ENCODE measurements at places on chromosomes 11 and 22.

- no peak for DNase-seq
These were observed 59.1 kb upstream of the ANO5 start for GRCh38 chr11:22133776-22134175.

DNA sequence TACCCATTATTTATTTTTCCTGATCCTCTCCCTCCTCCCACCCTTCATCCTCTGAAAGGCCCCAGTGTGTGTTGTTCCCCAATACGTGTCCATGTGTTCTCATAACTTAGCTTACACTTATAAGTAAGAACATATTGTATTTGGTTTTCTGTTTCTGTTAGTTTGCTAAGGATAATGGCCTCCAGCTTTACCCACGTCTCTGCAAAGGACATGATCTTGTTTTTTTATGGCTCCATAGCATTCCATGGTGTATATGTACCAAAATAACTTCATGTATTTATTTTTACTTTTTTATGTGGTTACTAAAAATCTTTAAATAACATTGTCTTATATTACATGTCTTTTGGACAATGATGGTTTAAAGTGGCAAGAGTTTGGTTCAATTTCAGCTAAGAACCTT, 15.2 kb downstream of the PDGFD start:
- no peak for DNase-seq

DNA sequence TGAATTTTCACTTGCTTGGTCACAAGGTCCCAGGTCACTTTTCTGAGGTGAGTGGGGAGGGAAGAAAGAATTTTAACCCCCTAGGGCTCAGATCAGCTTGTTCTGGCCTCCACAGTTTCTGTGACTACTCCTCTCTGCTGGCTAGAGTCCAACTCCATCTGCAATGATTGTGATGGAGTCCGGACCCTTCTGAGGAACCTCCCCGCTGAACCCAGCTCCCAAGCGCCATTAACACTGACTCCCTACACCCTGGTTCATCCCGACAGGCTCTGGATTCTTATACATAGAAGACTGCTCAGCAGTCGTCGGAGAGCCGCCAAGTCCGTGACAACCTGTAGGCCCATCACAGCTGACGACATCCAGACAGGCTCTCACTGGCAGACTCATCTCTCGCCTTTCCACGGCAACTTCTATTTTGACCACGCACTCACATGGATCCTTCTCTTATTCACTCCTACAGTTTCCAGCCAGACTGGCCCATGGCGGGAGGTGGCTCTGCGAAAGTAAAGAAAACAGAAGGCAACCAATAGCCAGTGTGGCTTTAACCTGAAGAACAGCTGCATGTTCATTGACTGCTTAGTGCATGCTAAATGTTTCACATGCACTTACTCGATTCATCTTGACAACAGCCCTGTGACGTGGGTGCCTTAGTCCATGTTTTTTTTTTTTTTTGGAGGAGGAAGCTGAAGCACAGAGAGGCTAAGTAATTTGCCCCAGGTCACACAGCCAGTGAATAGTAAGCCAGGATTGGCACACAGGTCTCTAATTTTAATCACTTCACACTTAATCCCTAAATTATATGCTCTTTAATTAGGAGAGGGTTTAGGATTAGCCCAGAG, 68.0 kb upstream of the PRDM11 start:
- peak; percentile 50 for DNase-seq

- no peak for DNase-seq
These were observed 51.7 kb downstream of the CHRDL2 start for GRCh38 chr11:74679513-74679865.

GRCh38 chr11:101863361-101863760, 51.4 kb upstream of the CEP126 start:
- no peak for DNase-seq

GRCh38 chr11:83628622-83629355, 342.6 kb upstream of the CCDC90B start:
- no peak for DNase-seq
